ENCODE measurements at places on chromosomes 1 and 21.

DNA sequence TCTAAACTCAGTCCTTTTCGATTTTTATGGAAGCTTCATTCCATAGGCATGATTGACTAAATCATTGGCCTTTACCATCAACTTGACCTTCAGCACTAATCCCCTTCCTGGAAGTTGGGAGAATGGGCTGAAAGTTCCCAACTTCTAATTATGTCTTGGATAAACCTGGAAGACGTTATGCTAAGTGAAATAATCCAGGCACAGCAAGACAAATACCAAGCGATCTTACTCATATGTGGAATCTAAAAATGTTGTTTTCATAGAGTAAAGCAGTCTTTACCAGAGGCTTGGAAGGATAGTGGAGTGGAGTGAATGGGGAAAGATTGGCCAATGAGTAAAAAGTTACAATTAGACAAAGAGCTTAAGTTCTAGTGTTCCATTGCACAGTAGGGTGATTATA lies 1453.2 kb downstream of the PLA2G4A start:
- no peak for DNase-seq

DNA sequence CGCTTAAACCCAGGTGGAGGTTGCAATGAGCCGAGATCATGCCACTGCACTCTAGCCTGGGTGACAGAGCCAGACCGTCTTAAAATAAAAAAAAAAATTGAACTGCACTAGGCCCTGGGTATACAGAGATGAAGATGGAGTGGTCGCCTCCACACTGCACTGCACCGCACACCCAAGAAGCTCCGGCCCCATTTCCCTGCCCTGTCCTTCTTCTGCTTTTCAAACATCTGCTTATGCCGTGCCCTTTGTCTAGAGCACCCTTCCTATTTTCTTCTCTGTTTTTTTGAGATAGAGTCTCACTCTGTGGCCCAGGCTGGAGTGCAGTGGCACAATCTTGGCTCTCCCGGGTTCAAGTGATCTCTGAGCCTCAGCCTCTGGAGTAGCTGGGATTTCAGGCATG lies 17.4 kb downstream of the IQGAP3 start:
- DNase-seq = no peak

DNA sequence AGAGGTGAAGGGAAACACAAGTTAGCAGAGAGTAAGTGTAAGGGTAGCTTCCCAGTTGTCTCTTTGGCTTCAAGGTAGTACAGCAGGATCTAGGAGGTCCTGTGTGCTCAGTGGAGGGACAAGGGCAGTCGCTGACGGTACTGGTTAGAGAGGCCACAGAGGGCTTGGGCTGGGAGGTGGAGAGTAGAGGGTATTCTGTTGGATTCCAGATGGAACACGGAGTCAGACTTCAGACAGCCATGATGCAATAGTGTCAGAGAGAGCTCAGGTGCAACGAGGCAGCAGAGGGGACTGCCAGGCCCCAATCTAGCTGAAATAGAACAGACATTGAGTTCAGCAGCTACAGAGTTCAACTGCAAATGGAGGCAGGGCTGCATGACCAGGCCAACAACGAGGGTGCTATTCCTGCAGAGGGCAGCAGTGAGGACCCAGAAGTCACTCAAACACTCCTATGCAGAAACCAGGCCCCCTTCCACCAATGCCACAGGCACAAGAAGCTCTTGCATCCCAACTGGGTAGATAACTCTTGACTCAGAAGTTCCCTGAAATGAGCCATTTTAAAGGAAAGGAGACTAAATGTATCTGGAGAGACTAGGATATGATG lies 325.0 kb upstream of the ESRRG start:
- peak; percentile 61 for DNase-seq

DNA sequence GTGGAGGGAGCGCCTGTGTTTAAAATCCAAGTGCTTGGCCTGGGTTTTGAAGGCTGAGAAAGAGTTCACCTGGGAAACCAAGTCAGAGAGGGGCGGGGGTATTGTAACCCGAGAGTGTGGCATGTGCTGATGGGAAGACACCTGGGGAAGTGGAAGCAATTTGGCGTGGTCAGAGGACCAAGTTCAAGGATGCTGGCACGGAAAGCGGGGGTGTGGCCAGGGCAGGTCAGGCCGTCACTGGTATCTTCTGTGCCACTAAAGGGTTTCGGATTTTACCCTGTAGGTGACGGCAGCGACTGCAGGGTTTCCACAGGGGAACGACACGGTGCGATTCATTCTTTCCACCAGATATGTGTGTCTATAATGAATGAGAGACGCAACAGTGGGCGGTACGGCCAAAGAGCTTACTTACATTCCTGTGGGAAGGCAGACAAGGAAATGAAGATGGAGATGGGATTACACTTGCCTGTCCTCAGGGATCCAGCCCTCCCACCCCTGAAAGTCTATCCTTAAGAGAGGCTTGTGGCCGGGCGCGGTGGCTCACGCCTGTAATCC lies 31.3 kb downstream of the CA6 start:
- no peak for DNase-seq

DNA sequence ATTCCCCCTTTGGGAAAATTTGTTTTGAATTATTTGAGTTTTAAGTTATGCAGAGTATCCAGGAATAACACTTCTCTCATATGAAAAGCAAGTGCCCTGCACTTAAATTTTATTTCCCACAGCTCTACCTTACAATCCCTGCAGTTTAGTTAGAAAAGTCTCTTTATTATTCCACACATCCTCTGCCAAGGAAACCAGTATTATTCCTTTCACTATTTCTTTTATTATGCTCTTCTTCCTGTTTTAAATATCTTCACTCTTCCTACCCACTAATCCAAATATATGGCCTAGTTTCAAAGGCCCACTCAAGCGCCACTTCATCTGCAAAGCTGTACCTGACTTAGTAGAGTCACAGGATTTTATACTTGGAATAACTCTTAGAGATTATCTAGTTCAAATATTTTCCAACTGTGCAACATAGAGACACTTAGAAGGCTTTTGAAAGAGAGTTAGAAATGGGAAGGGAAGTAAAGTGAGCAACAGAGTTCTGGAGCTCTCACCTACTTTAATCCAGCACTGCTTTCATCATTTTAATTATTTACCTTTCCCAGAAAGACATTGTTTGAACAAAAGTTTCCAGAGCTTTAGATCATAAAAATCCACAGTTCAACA lies 97.2 kb upstream of the LYPLAL1 start:
- DNase-seq = no peak

DNA sequence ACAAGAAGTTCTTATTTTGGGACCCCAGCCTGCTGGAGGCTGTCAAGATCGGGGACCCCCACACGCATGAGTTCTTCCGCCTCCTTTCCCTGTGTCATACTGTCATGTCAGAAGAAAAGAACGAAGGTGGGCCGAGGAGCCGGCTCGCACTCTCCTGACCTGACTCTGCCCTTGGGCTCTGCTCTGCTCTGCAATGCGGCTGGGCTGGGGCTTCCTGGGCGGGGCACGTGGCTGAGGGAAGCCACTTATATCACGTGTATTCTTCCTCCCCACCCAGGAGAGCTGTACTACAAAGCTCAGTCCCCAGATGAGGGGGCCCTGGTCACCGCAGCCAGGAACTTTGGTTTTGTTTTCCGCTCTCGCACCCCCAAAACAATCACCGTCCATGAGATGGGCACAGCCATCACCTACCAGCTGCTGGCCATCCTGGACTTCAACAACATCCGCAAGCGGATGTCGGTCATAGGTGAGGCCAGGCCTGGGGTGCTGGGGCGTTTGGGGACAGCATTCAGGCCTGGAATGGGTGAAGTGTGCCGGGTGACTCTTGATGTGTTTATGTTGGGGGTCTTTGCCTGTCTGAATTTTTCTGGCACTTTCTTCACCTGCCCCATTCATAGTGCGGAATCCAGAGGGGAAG lies 17.6 kb downstream of the ATP8B2 start:
- no peak for DNase-seq

GRCh38 chr1:10854856-10855459 lies 58.5 kb upstream of the CASZ1 start:
- DNase-seq = no peak

DNA sequence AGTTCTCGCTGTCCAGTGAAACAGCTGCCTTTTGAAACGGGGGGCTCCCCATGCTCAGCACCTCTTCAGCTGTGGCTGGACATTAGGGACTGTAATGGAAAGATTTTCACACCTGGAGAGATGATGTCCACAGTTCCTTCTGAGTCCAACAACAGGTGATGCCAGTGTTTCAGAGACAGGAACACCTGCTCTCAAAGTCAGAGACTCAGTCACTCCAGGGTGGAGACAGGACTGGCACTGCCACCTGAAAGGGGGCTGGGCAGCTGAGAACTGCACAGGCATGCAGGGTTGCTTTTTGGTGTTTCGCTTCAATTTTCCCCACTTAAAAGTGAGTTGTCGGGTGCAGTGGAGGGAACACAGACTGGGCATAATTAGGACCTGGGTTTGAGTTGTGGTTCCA lies 124.8 kb downstream of the GALNT2 start:
- DNase-seq = no peak

DNA sequence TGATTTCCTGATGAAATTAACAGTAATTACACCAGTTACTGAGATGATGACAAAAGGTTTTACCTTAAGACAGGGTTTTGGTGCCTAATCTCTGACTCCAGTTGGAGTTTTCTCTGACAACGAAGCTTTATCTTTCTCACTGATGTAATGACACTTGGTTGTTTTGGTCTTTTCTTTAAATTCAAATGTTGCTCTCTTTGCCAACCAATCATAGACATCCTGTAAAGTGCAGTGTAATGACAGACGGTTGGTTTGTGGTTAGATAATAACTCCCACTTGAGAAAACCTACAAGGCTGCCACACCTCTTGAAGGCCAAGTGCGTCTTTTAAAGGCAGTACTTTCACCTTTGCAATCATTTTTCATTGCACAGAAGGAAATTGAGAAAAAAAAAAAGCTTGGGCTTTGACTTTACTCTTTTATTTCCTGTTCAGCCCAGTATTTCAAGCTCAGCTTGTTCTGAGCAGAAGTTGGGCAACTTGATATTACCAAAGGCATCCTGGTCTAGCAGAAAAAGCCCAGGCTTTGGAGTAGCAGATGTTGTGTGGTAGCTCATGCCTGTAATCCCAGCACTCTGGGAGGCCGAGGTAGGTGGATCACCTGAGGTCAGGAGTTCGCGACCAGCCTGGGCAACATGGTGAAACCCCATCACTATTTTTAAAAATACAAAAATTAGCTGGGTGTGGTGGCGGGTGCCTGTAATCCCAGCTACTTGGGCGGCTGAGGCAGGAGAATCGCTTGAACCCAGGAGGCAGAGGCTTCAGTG lies 14.9 kb downstream of the PDIK1L start:
- no peak for DNase-seq

GRCh38 chr1:175172503-175172902 lies 20.1 kb downstream of the KIAA0040 start:
- no peak for DNase-seq

DNA sequence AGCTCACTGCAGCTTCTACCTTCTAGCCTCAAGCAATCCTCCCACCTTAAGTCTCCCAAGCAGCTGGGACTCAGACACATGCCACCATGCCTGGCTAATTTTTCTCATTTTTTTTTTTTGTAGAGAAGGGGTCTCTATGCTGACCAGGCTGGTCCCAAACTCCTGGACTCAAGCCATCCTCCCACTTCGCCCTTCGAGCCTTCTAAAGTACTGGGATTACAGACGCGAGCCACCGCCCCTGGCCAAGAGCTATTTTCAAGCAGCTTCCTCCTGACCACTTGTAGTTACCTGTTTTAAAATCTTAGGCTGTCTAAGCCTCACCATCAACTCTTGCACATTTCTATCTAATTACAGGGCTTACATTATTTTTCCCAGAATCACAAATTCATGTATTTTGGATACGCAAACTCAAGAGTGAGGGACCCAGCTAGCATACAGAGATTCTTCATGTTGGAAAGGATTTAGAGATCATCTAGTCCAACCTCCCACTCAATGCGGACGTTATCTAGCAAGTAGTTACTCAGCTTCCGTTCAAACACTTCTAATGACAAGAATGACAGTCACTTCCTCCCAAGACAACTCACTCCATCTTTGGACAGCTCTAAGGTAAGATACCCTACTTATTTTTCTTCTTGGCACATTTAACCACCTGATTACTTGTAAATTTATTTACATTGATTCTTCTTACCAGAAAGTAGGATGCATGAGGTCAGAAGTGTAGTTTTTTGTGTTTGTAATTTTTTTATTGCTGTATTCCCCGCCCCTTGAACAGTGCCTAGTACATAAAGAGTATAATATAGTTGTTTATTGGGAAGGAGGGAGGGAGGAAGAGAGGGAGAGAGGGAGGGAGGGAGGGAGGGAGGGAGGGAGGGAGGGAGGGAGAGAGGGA lies 65.4 kb downstream of the LUZP1 start:
- DNase-seq = no peak

- DNase-seq = no peak
Measured at GRCh38 chr1:3402258-3403010, 52.0 kb upstream of the ARHGEF16 start.

GRCh38 chr1:96482616-96483015 lies 239.0 kb upstream of the PTBP2 start:
- no peak for DNase-seq

GRCh38 chr1:54701066-54701465 lies 14.6 kb upstream of the TTC4 start:
- no peak for DNase-seq

- peak; percentile 63 for DNase-seq
Measured at GRCh38 chr1:31155216-31155806, 84.4 kb downstream of the NKAIN1 start.

DNA sequence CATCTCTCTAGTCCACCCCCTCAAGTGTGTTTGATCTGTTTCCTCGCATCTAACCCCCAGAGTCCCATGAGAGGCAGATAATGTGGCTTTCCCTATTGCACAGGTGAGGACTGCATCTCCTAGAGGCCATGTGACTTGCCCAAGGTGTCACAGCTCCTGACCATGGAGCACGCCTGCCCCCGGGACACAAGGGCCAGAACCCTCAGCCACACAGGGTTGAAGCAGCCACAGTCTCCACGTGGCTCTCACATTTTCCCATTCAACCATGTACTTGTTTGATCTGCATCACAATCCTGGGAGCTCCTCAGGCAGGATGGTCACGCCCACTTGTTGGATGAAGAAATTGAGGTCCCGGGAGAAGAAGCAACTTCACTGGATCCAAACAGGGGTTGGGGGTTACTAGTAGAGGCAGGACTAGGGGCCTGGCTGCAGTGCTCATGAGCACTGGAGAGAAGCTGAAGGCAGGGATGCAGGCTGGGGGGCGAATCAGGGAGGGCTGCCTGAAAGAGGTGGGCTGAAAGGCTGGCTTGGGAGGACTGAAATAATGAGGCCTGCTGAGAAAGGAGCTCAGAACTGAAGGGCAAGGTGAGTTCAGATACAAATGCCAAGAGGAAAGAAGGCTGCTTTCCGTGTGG lies 207.9 kb downstream of the PTPRU start:
- no peak for DNase-seq

All from BE2C (cell line).